ENCODE measurements at places on chromosomes 5 and 9.

GRCh38 chr5:149490599-149491485, 60.4 kb downstream of the CSNK1A1 start:
- no peak for DNase-seq

GRCh38 chr5:73233053-73233460, 60.1 kb downstream of the TMEM174 start:
- DNase-seq: no peak

GRCh38 chr9:98234245-98234825, 21.1 kb downstream of the TBC1D2 start:
- DNase-seq: no peak

DNA sequence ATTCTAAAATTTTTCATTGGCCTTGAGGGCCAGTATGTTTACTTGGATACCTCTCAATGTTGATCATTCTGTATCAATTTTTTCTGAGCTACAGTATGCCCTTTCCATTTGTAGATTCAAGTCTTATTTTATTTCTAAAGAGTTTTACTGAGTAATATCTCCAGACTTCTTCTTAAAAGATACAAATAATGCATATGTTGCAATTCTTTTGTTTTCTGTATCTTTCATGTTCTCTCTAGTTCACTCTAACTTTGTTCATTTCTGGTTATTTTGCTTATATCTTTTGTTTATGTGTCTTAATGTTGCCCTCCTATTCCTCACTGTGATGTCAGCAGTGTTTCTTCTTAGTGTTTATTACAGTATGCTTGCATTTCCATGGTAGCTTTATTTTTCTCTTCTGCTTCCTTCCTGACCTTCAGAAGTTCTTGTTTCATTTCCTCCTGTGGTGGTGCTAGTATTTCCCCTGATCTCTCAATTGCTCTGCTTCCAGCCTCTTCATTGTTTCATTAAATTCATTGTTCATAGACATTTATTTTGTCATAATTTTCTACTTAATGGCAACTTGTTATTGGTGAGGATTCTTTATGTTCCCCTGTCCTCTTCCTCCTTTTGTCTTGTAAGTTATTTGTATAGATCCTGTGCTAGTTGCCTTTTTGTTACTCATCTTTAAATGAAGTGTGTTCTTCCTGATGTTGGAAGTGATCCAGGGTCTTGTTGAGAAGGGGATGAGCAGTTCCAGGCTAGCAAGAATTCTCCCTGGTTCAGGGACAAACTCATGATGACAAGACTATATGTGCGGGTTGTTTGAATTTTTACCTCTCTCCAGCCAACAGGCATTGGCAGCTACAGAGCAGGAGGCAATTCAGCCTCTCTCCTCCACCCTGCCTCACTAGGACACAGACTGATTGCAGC, 160.8 kb downstream of the DEPDC1B start:
- no peak for DNase-seq

DNA sequence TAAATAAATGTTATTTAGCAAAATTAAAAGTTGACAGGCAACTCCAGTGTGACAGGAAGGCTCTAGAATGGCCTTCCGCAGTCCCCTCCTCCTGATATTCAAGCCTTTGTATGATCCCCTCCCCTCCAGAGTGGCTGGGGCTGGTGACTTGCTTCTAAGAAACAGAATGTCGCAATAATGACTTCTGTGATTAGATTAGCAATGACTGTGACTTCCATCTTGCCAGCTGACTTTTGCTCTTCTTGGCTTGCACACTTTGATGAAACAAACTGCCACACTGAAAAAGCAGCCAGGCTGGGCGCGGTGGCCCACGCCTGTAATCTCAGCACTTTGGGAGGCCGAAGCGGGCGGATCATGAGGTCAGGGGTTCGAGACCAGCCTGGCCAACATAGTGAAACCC, 106.5 kb upstream of the LARP1 start:
- DNase-seq: peak; percentile 19

DNA sequence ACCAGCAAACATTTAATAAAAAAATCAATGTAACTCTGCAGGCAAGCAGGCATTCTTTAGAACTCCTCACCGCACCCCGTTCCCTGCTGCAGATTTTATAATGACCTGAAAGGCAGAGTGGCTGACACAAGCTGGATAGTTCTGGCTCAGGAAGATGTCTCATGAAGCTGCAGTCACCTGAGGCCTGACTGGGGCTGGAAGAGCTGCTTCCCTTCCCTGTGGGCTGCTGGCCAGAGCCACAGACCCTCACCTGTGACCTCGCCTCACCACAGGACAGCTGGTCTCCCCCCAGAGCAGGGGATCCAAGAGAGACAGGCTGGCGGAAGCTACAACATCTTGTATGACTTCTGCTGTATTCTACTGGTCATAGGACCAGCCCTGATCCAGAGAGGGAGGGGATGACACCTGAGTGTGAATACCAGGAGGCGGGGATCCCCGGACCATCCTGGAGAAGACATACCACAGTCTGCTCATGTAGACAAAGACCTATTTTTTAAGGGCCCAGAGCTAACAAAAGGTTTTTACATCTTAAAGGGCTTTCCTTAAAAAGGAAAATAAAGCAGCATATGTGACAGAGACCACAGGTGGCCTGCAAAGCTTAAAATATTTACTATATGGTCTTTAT, 43.9 kb downstream of the RAPGEF1 start:
- no peak for DNase-seq

GRCh38 chr9:28921857-28922500, 1348.7 kb upstream of the C9orf72 start:
- no peak for DNase-seq

DNA sequence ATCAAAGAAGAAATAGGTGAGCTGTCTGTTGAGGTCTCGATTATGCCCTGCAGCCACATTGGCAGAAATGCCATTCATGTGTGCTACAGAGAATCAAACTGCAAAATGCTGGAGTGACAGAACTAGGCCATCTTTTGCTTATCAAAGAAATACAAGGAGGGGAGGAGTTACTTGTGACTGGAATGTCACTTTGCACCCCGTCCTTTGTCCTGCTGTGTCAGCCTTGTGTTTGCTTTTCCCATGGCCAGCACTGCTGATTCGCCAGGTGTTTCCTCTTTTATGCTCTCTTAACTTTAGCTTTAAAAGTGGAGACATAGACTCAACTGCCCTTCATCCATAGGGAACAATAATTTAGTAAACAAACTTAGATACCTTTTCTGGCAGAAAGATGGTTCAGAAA, 54.3 kb downstream of the SLC46A2 start:
- no peak for DNase-seq

- DNase-seq: no peak
Measured at GRCh38 chr5:157275403-157275802, 9.5 kb downstream of the CYFIP2 start.

- no peak for DNase-seq
Measured at GRCh38 chr9:86500031-86500430, 145.8 kb upstream of the TUT7 start.

GRCh38 chr9:72315510-72316311, 49.3 kb downstream of the ZFAND5 start:
- no peak for DNase-seq

- DNase-seq: no peak
Measured at GRCh38 chr9:19598722-19599121, 189.9 kb downstream of the ACER2 start.

Data from ELR (cell line).